COLO829 (cell line): ENCODE measurements at places on chromosomes 2 and 18.

DNA sequence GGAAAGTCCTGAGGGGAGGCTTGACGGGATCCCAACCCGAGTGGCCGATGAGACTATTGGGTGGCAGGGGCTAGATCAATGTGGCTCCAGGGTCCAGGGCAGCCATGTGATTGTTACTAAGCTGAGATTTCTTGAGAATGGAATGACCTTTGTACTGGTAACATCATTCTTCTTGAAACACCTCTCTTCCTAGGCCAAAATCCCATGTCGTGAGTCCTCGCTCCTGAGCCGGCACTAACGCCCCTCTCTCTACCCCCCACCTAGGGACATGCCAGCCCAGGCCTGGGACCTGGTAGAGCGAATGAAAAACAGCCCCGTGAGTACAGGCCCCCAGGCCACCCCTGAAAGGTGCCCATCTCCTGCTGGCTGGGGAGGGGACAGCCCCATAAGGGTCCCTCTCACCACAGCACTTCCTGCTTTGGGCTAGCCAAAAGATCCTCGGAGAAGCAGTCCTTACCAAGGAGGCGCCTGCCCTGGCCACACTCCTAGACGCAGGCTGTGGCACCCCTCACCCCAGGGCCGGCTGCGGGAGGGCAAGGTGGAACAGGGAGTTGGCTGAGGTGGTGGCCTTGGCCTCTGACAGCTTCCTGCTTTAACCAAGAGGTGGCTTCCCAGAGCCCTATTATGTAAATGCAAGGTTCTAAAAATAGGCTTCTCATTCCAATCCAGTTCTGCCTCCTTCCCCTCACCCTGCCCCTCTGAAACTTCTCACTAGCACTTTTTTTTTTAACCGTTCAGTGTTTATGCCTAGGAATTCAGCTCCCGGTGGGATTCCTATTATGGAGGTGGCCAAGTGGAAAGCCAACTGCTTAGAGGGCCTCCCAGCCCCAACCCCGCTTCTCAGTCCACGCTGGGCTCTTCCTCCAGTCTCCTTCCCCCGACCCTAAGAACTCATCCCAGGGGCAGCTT is 126.6 kb upstream of the PPP1CB start:
- DNase-seq = no peak

- no peak for DNase-seq
Measured at GRCh38 chr18:7572822-7573221, 5.7 kb downstream of the PTPRM start.

GRCh38 chr2:43347746-43348145 is 121.3 kb upstream of the ZFP36L2 start:
- no peak for DNase-seq

DNA sequence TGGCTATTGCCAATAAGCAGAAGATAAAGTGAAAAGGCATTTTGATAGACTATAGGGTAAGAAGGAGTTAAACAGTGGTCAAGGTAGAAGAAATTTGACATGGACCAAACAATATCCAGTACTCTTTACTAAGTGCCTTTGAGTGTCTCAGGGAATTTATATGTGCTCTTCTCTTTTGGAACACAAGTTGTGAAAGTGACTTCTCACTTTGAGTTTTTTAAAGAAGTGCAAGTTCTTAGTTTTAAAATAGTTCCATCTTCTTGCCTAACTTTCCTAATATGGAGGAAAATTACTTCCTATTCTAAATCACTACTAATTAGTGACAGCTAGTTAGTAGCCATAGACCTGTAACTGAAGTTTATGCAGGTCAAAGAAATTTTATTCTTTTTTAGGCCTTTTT is 63.4 kb downstream of the AFTPH start:
- no peak for DNase-seq

GRCh38 chr2:186542002-186542401 is 47.9 kb upstream of the ITGAV start:
- DNase-seq = no peak
